Foreskin melanocyte (primary cell): ENCODE measurements at places on chromosomes 1 and 21.

DNA sequence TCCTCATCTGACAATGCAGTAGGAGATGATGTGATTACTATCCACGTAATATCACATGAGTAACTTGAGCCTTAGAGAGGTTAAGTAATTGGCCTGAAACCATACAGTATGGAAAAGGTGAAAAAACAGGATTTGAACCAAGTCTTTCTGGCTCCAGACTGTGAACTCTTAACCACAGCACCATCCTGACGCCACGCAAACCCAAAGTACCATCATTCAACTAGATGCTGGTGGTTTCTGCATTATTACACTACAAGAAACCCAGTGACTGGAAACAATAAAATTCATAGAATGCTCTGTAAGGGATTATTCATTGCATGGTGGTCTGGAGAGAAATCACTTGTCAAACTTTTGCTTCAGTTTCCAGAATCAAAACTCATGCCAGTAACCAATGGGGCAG is 90.7 kb downstream of the MAB21L3 start:
- DNase-seq = no peak

DNA sequence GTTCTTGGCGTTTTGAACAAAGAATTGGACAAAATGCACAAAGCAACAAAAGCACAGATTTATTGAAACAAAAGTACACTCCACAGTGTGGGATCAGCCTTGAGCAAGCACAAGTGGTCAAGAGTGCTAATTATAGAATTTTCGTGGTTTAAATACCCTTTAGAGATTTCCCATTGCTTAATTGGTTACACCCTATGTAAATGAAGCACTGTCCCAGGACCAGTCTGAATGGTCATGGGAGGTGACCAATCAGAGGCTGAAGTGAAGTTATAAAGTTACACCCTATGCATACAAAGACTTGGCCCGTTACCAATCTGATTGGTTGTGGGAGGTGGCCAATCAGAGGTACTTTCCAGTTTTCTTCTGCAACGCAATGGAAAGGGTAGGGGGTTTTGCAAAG is 223.6 kb downstream of the CENPF start:
- DNase-seq = no peak

- no peak for DNase-seq
These were observed 17.5 kb upstream of the TTC22 start for GRCh38 chr1:54818461-54819194.

DNA sequence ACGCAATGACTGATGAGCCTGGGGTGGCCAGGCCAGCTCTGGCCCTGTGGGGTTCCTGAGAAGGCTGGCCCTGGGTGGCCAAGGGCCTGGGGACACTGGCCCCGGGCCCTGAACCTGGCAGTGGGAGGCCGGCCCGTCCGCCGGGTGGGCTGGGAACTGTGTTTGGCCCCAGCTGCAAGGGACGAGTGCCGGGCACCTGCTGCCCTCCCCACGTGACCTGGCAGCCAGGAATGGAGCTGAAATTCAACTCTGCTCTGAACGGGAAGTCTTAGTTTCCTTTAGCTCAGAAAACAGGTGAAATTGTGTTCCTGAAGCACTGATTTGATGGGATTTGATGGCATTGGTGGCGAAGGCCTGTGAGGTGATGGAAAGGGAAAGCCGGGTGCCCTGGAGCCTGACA is 8.2 kb upstream of the TTLL10 start:
- no peak for DNase-seq

GRCh38 chr1:230986976-230987375 is 8.1 kb downstream of the ARV1 start:
- DNase-seq = peak; percentile 72

DNA sequence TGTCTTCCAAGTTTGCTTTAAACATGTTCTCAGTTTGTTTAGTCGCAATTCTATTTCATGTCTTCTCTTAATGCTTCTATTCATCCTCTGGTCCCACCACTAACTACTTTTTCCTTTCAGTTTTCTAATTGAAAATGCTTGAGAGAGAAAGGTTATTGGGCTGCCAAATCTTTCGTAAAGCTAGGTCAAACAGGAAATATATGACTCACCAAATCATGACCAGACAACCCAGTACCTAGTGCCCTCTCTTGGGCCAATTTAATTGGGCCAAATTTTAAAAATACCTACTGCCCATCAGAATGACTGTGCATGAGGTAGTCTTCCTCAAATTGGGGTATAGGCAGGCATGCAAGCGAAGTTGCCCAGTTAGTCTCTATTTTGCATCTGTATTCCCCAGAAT is 295.4 kb upstream of the PBX1 start:
- no peak for DNase-seq

DNA sequence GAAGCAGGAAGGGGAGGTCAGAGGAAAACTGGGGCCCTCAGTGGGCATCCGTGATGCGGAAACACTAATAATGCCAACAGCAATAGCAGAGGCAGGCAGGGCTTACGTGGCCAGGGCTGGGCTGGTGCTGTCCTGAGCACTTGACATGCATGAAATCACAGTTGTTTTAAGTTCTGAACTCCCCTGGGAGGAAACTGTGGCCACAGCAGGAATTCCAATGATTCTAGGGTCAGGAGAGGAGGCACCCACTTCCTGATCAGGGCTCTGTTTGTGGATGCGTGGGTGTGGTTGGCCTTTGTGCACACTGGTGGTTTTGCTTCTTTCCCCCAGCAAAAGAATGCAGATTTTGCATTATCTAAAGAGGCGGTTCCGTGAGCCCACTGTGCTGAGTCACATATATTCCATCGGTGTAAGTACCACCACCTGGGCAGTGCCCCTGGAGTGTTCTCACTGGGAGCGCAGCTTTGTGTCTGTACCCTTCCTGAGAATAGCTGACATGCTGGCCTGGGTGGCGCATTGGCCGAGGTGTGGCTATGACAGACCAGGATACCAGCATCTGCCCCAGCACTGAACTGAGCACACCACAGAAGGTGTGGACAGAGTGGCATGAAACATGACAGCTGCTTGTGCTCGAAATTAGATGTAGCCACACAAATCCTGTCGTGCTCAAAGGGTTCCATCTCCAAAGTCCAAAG is 71.0 kb downstream of the PDE9A start:
- peak; percentile 43 for DNase-seq

DNA sequence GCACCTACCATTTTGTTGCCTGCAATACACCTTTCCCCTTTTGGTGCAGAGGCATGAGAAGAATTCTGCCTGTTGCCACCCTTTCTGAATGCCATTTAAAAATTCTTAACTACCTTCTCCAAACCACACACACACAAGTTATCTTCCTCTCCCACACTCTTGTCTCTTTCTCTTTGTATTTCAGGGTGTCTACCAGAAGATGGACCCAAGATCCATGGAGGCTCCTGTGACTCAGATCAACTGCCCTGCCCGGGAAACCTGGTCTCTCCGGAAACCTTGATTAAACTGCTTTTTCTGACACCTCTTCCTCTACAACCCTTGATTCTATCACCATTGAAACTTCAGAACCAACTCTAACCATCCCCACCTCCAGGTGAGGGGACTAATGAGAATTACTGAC is 2.4 kb upstream of the TARS2 start:
- DNase-seq = no peak

DNA sequence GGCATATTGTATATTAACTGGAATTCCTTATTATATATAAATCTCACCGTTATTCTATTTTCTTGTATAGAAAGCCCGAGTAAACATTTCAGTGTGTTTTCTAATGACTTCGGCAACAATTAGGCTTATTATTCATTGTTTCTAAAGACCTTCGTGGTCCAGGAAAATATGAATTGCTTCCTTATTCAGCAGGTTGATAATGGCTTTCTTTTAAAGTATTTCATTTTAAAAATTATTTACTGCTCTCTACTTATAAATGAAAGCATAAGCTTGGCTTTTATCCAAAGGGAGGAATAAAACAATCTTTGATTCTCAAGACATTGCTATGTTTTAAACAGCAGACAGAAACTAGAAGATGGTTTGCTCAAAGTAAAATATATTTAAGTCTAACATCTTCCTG is 198.4 kb upstream of the RGS18 start:
- DNase-seq = peak; percentile 61

- DNase-seq = no peak
These were observed 1.3 kb downstream of the TINAGL1 start for GRCh38 chr1:31577515-31578192.

DNA sequence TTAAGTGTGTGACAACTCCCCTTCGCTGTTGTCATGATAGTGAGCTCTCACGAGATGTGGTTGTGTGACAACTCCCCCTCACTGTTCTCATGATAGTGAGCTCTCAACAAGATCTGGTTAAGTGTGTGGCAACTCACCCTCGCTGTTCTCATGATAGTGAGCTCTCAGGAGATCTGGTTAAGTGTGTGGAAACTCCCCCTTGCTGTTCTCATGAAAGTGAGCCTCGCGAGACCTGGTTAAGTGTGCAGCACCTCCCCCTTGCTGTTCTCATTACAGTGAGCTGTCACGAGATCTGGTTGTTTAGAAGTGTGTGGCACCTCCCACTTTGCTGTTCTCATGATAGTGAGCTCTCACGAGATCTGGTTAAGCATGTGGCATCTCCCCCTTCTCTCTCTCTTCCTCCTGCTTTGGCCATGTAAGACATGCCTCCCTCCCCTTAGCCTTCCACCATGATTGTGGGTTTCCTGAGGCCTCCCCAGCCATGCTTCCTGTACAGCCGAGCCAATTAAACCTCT is 25.1 kb upstream of the LSS start:
- DNase-seq = peak; percentile 68

- DNase-seq = peak; percentile 87
These were observed 50.4 kb upstream of the DAB1 start for GRCh38 chr1:57474137-57474750.

DNA sequence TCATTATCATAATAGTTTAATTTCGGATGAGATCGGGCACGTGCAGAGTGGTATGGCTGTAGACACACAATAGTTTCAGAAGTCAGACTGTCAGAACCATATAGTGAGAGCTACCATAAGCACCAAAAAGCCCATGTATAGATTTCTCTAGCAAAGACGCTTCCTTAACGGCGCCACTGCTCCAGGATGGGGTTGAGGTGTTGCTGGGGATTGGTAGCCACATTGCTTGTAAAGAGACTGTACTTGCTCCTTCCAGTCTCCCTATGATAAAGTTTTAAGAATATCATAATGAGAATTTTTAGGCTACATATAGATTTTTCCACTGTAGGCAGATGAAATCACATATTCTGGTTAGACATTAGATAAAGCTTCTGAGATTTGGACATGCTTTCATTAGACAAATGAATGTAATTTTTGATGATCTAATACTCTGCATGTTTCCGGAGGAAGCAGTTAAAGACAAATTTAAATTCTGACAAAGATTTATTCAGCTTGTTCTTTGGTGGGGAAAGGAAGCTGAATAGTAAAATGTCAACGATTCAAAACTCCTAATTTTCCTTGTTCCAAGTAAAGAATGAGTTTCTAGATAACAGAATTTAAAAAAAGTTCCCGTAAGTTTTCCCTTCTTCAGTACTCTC is 77.7 kb downstream of the MAP3K7CL start:
- DNase-seq = no peak

DNA sequence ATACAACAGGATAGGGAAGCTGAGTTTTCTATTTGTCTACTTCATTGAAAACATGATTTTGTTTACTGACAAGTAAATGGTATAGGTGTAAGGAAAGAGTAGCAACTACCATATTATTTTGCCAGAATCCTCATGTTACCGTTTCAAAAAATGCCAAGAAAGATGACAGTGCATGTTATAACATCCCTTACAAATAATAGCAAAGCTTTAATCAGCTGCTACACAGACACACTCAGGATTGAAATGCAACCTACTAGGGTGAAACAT is 331.5 kb downstream of the CHRM3 start:
- no peak for DNase-seq

- DNase-seq = no peak
These were observed 6.4 kb upstream of the SERBP1 start for GRCh38 chr1:67436511-67437055.

DNA sequence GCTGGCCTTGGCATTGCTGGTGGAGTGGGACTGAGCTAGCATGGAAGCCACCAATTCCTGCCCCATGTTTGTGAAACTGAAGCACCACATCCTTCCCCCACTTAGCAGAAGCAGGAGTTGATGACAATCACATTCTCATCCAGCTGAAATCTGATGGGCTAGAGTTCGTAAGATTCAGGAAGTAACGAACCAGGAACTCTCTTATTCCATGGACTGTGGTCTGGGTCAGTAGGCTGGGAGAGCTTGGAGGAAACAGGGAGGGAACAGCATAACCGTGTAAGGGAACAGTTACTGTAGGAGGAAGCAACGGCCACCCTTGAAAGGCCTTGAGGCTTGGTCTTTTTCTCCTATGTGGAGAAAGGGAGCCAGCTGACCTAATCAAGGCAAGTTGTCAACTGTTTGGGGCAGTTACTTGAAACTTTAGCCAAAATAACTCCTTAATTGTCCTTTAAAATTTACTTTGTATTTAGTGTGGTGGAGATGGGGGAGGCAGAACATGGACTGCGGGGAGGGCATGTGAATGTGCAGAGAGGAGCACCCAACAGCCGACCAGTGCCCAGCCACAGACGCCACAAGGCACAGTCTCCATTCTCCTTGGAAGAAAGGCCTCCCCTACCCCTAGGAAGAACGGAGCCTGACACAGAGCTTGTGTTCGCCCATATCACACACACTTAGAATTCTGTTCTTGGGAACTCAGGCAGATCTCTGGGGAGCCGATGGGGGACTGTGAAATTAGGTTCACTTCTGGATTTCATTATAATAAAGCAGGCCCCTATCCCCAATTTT is 2.0 kb upstream of the COQ8A start:
- DNase-seq = no peak

GRCh38 chr1:10860682-10861081 is 64.2 kb upstream of the CASZ1 start:
- no peak for DNase-seq

- no peak for DNase-seq
These were observed 168.7 kb downstream of the RRAGC start for GRCh38 chr1:38690790-38691449.

DNA sequence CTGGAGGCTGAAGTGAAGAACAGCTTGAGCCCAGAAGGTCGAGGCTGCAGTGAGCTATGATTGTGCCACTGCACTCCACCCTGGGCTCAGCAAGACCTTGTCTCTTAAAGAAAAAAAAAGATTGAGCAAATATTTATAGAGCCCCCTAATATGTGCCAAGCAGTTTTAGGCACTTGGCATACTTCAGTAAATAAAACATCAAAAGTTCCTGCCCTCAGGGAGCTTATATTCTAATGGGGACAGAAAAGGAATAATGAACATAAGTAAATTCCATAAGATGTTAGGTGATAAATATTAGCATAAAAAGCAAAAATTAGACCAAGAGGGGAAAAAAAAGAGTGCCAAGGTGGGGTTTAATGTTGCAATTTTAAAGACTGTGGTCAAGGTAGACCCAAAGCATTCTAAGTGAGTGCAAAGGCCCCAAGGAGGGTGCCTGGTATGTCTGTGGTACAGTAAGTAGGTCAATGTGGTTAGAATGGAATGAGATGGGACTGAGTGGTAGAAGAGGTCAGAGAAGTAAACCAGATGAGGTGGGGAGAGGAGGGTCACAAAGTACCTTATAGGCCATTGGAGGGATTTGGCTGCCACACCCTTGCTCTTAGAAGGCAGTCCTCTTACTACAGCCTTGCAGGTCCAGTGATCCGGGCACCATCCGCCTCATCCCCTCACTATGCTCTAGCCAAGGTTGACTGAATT is 2.2 kb upstream of the TOE1 start:
- DNase-seq = no peak
